DMS53 (cell line): ENCODE measurements at places on chromosomes 6 and 20.
A peak's percentile ranks its signal among the peaks of the same experiment; 100 is the strongest.

- peak; percentile 37 for DNase-seq
These were observed 12.8 kb upstream of the ZNFX1 start for GRCh38 chr20:49290608-49291191.

GRCh38 chr6:8435093-8435844, at the start of gene SLC35B3:
SLC35B3 (minus strand) TSS chr6:8435545.
- peak; percentile 97 for DNase-seq

DNA sequence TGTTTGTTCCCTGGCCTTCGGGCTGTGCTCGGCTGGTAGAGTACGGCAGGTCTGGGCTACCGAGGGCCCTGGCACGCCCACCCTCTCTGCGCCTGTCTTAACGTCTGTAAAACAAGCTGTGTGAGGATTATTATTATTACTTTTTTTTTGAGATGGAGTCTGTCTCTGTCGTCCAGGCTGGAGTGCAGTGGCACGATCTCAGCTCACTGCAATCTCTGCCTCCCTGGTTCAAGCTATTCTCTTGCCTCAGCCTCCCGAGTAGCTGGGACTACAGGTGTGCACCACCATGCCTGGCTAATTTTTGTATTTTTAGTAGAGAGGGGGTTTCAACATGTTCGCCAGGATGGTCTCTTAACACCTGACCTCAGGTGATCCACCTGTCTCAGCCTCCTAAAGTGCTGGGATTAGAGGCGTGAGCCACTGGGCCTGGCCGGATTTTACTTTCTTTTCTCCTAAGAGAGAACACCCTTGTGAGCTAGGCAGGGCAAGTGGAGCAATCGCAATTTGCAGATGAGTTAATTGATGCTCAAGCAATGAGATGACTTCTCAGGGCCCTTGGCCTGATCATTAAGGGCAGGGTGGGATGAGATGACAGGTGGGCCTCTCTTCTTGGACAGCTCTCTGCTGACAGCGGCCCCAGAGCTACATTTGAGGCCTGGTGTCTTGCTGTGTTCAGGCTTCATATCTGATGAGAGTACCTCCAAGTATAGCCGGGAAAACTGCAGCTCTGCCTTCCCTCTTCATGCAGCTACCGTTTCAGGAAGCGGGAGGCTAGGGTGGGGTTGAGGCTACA, 859 bp upstream of the SMIM29 start:
- peak; percentile 73 for DNase-seq

DNA sequence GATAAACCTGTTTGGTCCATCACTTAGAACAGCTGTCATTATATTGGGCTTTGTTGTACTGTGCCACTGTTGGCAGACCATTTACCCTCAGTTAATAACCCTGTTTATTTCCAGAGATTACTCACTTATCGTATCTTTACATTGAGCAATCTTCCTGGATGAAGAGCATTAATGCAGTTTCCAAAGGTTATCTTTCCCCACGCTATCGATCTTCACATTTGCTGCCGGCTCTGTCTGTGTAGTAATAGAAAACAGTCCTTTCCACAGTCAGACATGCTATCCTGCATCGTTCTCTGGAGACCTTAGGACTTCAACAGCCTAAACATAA, 27.4 kb downstream of the GHRH start:
- DNase-seq = no peak

DNA sequence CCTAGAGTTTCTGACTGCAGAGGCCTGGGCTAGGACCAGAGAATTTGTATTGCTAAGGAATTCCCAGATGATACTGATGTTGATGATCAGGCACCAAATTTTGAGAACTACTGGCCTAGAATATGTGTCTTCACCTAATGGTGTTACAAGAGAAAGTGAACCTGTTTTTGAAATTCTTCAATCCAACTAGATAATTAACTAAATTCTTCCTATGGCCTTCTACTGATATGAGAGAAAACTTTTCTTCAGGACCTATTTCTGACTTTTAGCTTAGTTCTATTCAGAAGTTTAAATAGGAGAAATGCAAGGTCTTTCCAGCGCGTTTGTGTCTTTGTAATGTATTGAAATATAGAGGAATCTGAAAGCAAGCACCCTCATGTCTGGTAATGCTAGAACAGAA, 7.3 kb downstream of the NKAIN2 start:
- DNase-seq = no peak

GRCh38 chr6:121443971-121444541, 8.6 kb downstream of the GJA1 start:
- DNase-seq = no peak

DNA sequence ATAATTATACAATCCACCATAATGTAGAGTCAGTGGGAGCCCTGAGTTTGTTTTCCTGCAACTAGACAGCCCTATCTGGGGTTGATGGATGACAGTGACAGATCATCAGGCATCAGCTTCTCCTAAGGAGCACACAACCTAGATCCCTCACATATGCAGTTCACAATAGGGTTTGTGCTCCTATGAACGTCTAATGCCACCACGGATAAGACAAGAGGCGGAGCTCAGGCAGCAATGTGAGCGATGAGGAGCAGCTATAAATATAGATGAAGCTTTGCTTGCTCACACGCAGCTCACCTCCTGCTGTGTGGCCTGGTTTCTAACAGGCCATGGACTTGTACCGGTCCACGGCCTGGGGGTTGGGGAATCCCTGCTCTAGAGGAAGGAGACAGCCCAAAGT, 25.9 kb downstream of the EDEM2 start:
- no peak for DNase-seq

DNA sequence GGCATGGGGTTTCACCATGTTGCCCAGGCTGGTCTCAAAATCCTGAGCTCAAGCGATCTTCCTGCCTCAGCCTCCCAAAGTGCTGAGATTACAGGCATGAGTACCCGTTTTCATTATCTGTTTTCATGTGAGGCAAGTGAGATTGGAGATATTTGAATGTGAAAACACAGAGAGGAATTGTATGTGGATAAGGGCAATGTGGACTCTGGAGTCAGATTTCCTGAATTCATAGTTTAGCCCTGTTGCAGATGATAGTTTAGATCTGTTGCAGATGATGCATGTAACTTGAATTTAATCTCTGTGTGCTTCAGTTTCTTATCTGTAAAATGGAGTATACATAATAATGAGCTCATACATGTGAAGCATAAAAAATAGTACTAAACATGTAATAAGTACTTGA, 3.7 kb downstream of the SMPDL3A start:
- DNase-seq = no peak

GRCh38 chr6:20033697-20034407, 178.4 kb downstream of the MBOAT1 start:
- no peak for DNase-seq

- no peak for DNase-seq
These were observed 89.3 kb downstream of the JPH2 start for GRCh38 chr20:44097521-44098255.

DNA sequence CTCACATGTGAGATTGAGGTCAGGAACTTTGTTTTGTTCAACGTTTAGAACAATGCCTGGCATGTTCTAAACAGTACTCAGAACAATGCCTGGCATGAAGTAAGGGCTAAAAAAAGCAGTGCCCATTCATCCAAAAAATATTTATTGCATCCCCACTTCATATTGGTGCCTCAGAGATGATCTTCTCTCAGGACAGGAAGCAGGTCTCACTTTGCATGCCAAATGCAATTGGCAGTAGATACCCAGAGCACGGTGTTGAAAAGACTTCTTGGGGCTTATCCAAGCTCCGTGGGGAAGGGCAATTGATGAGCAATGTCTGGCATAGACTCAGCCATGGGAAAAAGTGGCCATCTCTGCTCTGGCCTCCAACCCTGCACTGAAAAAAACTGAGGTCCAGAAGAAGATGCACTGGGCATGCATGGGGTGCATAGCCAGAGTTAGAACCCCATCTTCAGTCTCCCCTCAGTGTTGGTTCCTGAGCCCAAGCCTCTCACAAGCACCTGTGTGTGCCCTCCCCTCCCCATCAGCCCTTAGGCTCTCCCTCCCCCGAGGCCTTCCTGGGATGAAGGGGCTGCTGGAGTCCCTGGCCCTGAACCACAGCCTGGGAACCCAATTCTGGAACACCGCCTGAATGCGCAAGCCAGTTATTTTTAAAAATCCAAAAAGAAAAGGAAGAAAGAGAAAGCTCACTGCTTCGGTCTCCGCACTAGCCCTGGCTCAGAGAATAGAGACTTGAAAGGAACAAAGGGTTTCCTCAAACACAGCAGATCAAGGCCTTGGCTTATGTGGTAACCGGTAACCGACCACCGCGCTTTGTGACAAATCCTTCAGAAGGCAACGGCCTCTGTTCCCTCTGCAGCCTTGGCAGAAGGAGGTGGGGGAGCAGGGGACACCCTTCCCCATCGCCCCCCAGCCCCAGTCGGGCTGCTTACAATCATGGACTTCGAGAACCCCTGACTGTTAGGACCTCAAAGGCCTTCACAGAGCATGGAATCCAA, 78.5 kb upstream of the SIRPA start:
- no peak for DNase-seq

GRCh38 chr6:140480852-140481251, 1106.4 kb upstream of the CITED2 start:
- DNase-seq = no peak
